Hypothalamus (tissue), 51 donors: ENCODE measurements at places on chromosomes 12 and 14.

DNA sequence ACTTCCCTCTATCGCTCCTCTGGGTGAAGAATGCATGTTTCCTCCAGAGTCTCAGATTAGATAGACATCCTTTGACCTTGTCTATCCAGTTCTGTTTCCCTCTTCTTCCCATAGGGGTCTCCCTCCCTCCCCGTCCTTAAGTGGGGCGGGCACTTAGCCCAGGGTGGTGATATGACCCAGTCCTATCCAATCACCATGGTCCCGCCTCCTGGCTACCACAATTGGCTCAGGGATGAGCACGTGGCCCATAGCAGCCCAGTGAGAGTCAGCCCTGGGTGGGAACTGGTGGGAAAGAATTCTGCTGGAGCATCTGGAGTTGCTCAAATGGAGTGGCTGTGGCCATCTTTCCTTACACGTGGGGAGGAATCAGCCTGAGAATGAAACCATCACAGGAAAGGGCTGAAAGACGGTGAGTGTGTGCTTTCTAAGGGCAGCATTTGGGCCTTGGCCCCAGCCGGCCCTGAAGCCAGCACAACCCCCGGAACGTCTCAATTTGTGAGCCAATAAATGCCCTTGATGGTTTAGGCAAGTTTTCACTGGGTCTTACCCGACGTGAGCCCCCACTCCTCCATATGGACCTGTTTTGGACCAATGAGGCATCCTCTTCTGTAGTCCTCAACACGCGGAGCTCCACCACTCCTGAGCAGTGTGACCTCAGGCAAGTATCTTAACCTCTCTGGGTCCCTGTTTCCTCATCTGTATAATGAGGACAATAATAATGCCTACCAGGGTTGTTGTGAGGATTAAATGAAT is 14.4 kb upstream of the MLXIP start:
- DNase-seq = peak; percentile 80

DNA sequence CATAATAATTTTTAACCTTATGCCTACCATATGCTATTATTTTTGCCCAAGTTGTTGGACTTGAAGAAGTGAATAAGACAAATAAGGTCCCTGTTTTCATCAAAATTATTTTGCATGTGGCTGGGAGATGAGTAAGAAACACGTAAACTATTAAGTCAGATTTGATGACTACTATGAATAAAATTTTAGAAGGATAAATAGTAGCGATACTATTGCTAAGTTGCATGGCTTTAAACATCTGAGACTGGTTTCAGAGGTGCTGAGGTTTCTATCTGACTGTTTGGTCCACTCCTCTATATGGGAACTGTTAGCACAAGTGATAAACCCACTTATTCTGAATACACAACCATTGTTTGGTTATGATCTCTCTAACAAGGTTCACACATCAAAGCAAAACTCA is 674.3 kb upstream of the MDGA2 start:
- no peak for DNase-seq

- DNase-seq = no peak
Observed at GRCh38 chr12:21725731-21726130, 48.8 kb downstream of the KCNJ8 start.

GRCh38 chr12:4569261-4569660 is 7.3 kb downstream of the DYRK4 start:
- DNase-seq = no peak

DNA sequence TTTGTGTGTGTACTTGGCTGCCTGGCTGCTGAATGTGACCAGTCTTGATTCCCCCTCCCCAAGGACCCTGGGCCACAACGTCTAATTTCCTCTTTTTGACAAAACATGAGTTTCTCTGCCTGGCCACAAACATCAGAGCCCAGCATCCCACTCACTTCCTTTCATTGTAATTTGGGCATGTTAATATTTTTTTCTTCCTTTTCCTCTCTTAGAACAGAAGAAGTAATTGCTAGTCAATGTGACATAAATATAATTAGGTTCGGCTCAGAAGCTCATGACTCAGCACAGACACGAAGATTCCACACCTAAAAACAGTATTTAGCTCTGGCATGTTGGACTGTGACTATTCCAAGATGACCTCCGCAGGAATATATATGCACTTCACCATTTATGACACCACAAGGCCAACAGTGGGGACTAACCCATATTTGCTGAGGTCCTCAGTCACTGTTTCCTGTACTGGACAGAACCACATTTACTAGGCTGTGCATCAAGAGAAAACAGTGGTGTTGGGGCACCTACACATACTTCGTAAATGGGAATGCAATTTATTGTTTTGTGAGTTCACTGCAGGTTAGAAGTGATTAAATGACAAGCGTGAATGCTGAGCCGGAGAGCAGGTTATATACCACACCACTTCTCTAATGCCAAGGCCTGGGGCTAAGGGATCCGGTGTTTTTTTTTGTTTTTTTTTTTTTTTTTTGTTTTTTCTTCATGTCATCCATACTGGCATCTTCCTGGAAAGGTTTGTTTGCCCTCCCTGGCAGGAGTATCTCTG is 4.2 kb downstream of the GSG1 start:
- DNase-seq = no peak

DNA sequence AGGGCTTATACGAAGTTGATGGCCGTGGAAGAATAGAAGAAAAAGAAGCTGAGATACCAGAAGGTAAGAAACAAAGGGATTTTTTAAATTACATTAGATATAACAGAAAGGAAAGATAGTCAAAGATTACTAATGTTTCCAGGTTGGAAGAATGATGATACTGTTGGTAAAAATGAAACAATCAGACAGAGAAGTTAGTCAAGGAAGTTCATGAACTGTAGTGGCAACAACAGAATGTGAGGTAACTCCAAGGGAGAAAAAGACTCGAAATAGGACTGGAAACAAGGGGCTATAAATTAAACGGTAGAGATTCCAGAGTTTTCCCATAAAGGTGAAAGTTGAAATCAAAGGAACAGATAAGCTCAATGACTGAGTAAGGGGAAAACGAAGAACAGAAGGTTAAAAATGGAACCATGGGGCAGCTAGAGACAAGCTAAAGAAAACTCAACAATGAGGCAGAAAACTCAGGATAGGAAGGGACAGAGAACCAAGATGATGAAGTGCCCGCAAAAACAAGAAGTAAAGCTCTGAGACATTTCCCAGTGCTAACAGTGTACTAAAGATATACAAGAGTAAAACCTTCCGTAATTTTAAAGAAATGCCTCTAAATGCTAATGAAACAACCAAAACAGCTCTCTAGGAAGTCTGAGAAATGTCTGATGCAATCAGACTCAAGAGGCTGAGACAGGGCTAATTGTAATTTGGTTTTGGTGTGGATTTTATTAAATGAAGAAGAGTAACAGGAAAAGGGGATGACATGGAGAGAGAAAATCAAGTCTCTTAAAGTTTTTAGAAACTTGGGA is 70.0 kb downstream of the PPP2R5E start:
- DNase-seq = no peak

GRCh38 chr14:90510159-90510558 is 113.3 kb downstream of the CALM1 start:
- no peak for DNase-seq

- DNase-seq = no peak
Observed at GRCh38 chr14:32469388-32470160, 140.5 kb downstream of the AKAP6 start.

DNA sequence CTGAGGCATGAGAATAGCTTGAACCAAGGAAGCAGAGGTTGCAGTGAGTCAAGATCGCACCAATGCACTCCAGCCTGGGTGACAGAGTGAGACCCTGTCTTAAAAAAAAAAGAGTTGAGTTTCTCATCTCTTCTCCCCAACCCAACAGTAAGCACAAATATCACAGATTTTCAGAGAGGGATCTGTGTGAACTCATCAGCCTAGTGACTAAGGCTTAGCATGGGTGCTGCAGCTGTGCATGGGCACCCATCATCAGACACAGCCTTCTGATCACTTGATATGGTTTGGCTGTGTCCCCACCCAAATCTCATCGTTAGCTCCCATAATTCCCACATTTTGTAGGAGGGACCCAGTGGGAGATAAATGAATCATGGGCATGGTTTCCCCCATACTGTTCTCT is 298.9 kb downstream of the PCNX1 start:
- no peak for DNase-seq

DNA sequence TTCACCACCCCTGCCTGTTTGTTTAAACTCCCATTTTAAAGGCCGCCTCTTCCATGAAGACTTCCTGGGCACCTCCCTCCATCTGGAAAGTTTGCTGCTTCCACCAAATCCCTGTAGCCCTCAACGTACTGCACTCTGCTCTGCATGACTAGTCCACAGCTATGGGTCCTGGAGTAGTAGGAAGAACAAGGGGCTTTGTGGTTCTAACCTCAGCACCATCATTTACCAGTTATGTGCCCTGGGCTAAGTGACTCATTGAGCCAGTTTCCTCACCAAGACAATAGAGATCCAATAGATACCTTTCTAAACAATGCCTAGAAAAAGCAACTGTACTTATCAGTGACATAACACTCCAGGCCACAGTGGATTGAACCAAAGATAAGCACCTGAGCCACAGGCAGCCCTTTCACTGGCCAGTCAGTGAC is 8.5 kb upstream of the LTBP2 start:
- no peak for DNase-seq

- DNase-seq = no peak
Observed at GRCh38 chr12:92743026-92743425, 40.2 kb downstream of the PLEKHG7 start.

GRCh38 chr14:24274101-24274543 is 2.7 kb upstream of the RABGGTA start:
- no peak for DNase-seq

- DNase-seq = no peak
Observed at GRCh38 chr12:2876431-2877046, 435 bp downstream of the FOXM1 start.

DNA sequence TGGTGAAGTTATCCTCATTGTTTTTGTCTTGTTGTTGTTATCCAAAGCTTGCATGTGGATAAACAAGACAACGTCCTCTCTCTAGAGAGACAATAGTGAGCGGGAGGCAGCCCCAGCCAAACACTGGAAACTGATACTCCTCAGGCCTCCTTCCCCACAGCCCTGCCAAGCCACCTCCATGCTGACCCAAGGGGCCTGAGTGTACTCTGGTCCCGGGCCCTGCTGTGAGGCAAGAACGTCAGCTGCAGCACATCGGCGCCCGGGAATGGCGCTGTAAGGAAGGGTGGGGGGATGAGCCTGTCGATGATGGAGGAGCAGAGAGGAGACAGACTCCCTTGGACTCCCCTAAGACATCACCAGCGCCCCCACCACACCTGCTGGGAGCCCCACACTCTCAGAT is 83.6 kb downstream of the ANO2 start:
- DNase-seq = no peak

GRCh38 chr12:18849080-18849479 is 111.2 kb downstream of the CAPZA3 start:
- no peak for DNase-seq

DNA sequence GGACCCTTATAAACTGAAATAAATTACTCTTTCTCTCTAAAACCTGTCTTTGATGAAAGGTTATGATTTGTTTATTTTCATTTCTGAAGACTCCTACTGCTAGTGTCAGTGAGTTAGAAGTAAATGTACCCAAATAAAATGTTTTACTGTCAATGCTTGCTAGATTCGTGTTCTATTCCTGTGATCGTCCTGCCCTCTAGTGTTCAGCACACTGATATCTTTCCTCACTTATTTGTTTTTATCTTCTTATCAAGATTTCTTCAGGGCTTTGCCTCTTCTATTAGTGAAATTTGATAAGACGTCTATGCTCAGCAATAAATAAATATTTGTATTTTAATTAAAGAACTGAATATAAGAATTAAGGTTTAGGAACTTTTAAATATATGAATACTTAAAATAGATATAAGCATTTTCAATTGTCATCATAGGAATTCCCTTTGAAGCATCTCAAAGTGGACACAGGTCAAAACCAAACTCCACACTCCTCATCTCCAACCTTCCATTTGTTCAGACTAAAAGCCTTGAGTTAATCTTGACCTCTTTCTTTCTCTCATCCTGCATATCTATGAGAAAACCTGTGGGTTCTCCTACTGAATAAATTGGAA is 75.8 kb downstream of the C12orf50 start:
- DNase-seq = no peak

DNA sequence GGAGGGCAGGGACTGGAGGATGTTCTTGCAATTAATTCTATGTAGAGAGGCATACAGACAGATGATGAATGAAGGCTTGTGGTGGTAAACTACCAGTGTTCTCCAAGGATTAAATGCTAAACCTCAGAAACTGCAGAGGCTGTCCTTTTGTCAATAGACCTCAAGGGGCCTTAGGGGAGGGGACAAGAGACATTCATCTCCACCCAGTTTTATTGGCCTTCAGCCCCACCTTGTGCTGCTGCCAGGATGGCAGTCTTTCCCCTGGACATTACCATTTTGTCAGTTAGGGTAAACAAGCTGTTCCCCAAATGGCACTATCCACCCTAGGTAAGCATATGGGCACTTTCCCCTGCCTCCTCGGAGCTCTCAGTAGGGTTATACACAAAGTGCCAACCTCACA is 4.9 kb upstream of the SMAGP start:
- no peak for DNase-seq

DNA sequence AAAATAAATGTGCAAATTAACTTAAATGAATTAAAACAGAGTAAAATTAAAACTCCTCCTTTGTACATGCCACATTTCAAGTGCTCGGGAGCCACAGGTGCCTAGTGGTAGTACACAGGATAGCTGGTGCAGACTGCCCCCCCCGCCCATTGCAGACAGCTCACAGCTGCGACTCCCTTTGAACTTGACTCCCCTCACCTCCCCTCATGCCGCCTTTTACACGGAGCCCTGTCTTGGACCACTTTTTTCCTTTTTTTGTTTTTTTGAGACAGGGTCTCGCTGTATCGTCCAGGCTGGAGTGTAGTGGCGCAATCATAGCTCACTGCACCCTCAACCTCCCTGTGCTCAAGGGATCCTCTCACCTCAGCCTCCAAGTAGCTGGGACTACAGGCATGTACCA is 11.5 kb downstream of the SETD1B start:
- no peak for DNase-seq

- DNase-seq = no peak
Observed at GRCh38 chr12:78275886-78276285, 445.2 kb downstream of the NAV3 start.

- DNase-seq = peak; percentile 46
Observed at GRCh38 chr14:24093901-24094840, at the start of gene PCK2. Gene PCK2, plus strand, starts transcription at chr14:24094311. Its CDS starts 95 bp downstream, at chr14:24094406.

DNA sequence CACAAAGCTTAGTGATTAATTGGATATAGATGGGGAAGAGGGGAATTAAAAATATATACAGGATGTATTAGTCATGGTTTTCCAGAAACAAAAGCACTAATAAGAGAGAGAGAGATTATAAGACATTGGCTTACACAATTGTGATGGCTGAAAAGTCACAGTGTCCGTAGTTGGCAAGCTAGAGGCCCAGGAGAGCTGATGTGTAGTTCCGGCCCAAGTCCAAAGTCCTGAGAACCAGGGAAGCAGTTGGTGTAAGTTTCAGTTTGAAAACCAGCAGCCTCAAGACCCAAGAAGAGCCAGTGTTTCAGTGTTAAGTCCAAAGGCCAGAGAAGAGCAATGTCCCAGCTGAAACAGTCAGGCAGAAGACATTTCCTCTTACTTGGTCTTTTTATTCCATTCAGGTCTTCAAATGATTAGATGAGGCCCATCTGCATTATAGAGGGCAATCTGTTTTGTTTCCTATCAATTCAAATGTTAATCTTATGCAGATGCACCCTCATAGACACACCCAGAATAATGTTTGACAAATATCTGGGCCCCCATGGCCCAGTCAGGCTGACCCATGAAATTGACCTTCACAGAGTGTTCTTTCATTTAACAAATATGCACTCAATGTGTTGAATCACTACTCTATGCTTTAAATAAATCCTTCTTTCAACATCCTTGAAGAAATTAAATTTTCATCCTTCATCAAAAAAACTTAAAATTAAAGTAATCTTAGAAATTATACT is 67.2 kb upstream of the DIO2 start:
- no peak for DNase-seq

GRCh38 chr12:131213896-131214442 is 260.3 kb downstream of the ADGRD1 start:
- no peak for DNase-seq

- DNase-seq = no peak
Observed at GRCh38 chr12:67669934-67670631, 21.5 kb downstream of the DYRK2 start.
